ENCODE measurements at places on chromosomes 4 and X.

- DNase-seq: no peak
Measured at GRCh38 chrX:150348365-150348764, 14.8 kb upstream of the MAMLD1 start.

DNA sequence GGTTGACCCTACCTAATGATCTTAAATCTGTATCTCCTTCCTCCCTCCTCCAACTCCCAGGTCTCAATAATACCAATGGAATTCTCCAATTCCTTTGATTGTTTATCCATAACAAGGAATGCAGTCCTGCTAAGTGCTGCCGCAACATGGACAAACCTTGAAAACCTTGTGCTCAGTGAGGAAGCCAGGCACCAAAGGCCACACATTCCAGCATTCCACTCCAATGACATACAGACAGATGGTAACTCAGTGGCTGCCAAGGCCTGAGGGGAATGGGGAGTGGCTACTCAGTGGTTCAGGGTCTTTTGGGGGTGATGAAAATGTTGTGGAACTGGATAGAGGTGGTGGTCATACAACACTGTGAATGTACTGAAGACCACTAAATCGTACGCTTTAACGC is 10.4 kb downstream of the HAUS7 start:
- DNase-seq: no peak

GRCh38 chr4:63296773-63297172 is 1112.5 kb downstream of the TECRL start:
- DNase-seq: no peak

GRCh38 chrX:17160975-17161374 is 214.0 kb upstream of the NHS start:
- no peak for DNase-seq

Data from sciatic nerve (tissue), 2 donors.